ENCODE measurements at places on chromosomes 7 and 10.

DNA sequence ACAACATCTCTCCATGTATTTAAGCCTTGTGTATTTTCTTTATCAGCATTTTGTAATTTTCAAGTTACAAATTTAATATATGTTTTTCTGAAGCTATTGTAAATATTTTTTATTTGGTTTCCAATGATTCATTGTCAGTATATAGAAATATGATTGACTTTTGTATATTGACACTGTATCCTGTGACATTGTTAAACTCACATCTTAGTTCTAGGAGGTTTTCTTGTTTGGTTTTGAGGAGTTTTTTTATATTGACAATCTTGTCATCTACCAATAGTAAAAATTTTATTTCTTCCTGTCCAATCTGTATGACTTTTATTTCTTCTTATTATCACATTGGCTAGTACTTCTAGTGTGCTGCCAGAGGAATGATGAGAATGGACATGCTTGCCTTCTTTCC, 393.7 kb downstream of the GPAM start:
- no peak for DNase-seq

- no peak for DNase-seq
Measured at GRCh38 chr10:24625778-24626177, 97.9 kb downstream of the ARHGAP21 start.

- no peak for DNase-seq
Measured at GRCh38 chr7:13912715-13913278, 76.7 kb downstream of the ETV1 start.

- DNase-seq = no peak
Measured at GRCh38 chr10:64515970-64516699, 994.9 kb downstream of the REEP3 start.

- no peak for DNase-seq
Measured at GRCh38 chr10:11869743-11870460, 46.7 kb downstream of the PROSER2 start.
